HT-29 (cell line): ENCODE measurements at places on chromosomes 5 and 9. TPM values are rescaled to one million over a fixed set of nuclear protein-coding genes. Genes with fewer than 3 reads are reported as not detected.
A peak's percentile ranks its signal among the peaks of the same experiment; 100 is the strongest.

LECT2 gene
- total RNA-seq = not detected in 2 replicates

DNA sequence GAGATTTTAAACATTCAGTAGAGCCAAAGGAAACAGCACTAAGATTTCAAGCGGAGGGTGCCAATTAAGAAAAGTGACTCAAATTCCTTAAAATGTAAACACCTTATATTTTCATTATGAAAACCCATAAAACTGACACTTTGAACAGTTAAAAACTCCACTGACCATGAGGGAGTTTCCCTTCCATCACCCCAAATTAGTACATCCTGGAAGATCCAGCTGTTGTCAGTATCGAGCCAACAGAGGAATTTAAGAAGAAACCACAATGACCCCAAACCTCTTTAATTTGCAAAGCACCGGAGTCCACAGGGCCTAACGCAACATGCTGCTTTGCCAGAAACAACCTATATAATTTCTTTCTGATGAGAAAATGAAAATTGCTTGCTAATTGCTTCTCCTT is 41.3 kb downstream of the ROR2 start:
- no peak for DNase-seq

CER1 gene
- total RNA-seq = not detected in 2 replicates

GRCh38 chr5:11640158-11640873 is 263.9 kb downstream of the CTNND2 start:
- no peak for DNase-seq

OBP2B gene
- not detected in 2 replicates for total RNA-seq

- DNase-seq = no peak
Measured at GRCh38 chr9:134735441-134736175, 94.0 kb downstream of the COL5A1 start.

DNA sequence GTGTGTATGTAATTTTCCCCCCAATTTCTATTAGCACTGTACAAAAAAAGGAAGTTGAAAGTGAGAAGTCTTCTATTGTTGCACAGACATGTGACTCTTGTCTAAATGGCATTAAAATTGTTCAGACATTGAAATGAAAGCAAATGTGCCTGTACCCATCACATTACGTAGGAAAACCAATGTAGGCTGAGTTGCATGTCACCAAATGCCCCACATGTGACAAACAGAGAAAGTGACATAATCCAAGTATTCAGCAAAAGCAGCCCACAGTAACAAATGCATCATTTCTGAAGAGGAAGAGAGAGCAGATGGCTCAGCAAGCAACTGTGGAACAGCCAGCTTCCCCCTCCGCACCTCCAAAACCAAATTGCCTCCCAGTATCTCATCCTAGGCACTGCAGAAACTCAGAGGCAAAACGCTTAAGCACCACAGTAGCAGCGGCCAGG is 161.5 kb upstream of the NR4A3 start:
- no peak for DNase-seq

DNA sequence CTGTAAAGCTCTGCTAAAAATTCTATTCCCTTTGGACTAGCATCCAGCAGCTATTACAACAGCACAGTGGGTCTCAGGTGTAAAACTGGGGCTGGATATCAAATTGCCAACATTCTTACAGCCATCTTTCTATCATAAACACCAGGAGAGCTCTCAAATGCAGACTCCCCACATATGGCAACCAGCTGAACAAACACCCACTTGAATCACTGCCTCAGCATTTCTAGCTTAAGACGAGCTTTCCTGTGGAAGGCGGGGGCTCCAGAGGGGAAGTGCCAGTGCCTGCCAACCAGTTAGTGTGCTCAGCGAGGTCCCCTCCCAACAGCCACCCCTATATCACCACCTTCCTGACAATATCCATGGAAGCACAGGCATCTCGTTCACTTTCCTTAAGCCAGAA is 62.2 kb downstream of the IPPK start:
- no peak for DNase-seq

GRCh38 chr9:68648971-68649370 is 56.1 kb upstream of the PIP5K1B start:
- DNase-seq = no peak

- DNase-seq = no peak
Measured at GRCh38 chr9:83430681-83431080, 107.5 kb downstream of the FRMD3 start.

IL5 gene
- total RNA-seq = not detected in 2 replicates

LRRC70 gene
- total RNA-seq = 0.33 and 0.50 TPM in 2 replicates

GRCh38 chr9:72657023-72657422 is 135.6 kb downstream of the TMC1 start:
- no peak for DNase-seq

GRCh38 chr9:95383185-95383676 is 65.7 kb upstream of the FANCC start:
- DNase-seq = peak; percentile 22

DNA sequence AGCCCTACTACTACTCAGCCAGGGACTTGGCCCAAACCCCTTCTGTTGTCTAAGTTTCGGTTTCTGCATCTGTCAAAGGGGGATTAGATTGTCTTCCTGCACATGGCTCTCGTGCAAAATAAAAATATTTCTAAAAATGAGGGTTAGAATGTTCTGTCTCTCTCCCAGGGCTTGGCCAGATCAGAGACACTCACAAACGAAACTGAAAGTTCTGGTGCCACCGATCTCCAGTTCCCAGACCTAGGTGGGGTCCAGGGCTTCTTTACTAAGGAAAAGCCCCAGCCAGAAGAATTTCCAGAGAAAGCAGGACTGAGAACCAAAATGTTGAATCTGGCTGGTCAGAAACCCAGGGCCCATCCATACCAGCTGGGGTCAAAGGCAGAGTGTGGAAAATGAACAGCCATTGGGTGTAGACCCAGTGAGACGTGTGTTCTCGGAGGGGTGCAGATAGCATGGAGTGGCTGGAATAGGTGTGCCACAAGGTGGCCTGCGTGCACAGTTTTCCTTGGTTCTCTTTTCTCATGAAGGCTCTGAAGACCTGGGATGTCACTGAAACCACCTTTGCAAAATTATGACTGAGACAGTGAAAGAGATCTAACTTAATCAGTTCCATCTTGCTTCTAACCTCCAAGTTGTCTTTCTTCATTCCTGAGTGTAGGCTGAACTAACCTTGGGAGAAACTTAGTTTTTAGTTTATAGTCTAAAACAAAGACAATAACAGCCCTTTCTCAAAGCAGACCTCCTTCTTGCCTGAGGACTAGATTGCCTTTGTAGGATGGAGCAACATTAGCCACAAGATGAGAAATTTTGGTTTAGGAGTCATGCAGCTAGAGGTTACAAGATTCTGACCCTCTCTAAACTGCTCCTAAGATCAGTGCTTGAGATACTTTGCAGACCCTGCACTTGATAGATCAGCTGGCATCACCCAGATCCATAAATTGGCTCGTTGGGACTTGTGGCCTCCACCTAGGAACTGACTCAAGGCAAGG is 2.3 kb upstream of the SLC23A1 start:
- peak; percentile 50 for DNase-seq

GRCh38 chr9:556199-556598 is 285.3 kb upstream of the DMRT1 start:
- no peak for DNase-seq

ALDH1A1 gene
- 329 and 383 TPM in 2 replicates for total RNA-seq

GRCh38 chr5:91007780-91008402 is 375.2 kb downstream of the ARRDC3 start:
- peak; percentile 23 for DNase-seq

CARD19 gene
- 142 and 170 TPM in 2 replicates for total RNA-seq

GRCh38 chr9:114216081-114216480 is 60.7 kb downstream of the COL27A1 start:
- DNase-seq = no peak

DNA sequence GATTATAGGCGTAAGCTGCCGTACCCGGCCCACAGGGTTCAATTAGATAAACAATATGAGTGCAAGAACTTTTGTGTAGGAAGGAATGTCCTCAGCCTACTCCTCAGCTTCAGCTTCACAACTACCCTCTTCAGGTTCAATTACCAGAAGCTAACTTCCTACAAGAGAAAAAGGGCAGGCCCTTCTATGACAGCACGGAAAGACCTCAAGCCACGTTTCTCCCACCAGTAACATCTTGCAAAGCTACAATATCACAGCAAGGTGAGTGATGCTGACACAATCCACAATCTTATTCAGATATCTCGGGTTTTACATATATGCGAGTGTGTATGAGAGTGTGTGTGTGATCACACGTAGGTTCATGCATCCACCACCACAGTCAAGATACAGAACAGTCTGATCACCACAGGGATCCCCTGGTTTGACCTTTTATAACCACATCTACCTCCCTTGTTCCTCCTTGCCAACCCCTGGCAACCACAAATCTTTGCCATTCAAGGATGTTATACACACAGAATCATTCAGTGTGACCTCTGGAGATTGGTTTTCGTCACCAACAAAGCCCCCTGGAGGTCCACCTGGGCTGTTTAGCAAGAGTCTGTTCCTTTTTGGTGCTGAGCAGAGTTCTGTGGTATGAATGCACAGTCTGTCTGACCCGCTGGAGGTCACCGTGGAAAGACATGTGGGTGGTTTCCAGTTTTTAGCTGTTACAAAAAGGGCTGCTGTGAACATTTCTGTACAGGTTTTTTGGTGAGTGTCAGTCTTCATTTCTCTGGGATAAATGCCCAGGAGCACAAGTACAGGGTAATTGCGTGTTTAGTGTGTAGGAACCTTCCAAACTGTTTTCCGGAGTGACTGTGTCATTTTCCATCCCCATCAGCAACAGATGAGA is 38.2 kb downstream of the IPPK start:
- no peak for DNase-seq

GRCh38 chr9:131704141-131704983 is 35.5 kb downstream of the RAPGEF1 start:
- DNase-seq = no peak

DNA sequence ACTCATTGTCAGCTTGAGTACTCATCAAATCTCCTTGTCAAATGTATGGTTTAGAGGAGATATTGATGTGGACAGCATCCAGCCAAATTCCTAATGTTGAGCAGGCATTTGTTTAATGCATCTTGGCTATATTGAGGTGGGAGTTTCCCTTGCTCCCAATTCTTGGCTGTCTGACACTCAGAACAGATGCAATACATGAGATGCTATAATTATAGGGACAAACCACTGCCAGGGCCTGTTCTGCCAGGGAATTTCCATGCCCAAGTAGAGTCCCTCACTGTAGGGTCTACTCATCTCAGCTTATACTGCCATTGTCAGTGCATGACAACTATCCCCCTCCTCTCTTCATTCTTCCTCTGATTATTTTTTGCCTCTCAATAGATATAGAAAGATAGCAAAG is 392.0 kb upstream of the KCNN2 start:
- DNase-seq = no peak

ZCCHC7 gene
- 2.7 and 4.6 TPM in 2 replicates for total RNA-seq

DOK3 gene
- total RNA-seq = 1.6 and 1.9 TPM in 2 replicates

GRCh38 chr9:115759426-115759825 is 394.2 kb upstream of the PAPPA start:
- no peak for DNase-seq

DNA sequence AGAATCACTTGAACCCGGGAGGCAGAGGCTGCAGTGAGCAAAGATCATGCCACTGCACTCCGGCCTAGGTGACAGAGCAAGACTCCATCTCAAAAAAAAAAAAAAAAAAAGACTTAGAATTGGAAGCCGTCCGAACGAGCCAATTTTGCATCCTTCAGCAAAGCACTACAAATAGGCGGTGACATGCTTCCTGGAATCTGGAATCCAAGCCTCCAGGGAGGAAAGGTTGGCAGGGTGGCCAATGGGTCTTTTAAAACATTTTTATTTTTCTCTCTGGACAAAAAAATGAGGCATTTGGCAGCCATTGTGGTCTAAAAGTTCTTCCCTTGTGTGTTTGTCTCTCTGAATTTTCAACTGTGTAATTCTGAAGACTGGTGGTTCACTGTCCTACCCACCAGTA is 26.4 kb downstream of the GGTA1 start:
- DNase-seq = no peak

GRCh38 chr5:35248843-35249780 is 18.8 kb upstream of the PRLR start:
- no peak for DNase-seq

DNA sequence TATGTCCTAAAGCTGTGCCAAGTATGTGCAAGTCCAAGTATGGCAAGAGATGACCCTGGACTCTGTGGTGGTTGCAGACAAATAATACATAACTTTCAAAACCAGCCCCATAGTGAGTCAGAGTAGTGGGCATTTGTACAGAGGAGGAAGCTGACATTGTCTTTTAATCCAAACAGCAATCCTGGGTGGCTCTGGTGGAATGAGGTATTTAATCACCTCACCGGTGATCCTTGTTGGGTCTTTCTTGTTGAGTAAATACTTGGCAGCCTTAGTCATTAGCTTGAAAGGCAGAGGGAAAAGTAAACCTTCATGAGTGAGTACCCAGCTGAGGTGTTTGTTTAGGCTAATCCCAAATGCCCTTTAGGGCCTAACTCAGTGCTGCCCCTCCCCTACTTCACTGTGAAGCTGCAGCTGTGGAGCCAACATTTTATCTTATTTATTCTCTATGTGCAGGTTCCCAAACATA is 148.7 kb upstream of the SLC12A2 start:
- peak; percentile 95 for DNase-seq

DNA sequence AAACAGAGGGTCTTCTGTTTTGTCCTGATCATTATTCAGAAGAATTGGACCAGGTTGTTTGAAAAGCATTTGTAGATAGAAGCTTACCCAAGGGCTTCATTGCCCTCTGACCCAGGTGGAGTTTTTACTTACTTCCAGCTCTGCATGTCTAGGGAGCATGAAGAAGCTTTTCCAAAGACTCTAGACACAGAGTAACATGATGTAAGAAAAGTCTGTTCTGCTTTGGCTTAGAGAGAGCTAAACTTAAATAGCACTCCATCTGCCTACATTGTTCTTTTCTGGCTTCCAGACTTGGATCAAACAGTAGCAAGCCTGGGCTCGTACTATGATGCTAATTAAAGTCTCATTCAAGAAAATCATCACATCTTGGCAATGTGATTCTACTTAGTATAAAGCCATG is 112.1 kb downstream of the SNCAIP start:
- DNase-seq = no peak

DNA sequence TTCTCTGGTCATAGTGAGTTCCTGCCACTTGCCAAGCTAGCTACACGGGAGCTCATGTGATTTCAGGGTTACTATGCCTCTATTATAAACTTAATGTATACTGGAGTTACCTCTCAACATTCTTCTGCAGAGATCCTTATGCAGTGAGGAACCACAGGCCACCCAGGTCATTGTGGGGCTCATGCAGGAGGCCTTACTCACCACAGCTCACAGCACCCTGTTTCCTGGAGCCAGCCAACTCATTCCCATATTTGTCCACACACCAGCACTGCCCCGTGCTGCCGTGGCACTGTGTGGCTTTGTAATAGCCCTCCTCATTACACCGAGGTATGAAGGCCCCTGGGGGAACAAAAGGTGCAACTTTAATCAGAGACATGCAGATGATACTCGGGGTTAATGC is 520.0 kb downstream of the SPOCK1 start:
- no peak for DNase-seq
